Astrocyte of the spinal cord (primary cell): ENCODE measurements at places on chromosomes 16 and 17.

GRCh38 chr16:64290461-64290860 is 831.4 kb downstream of the CDH11 start:
- DNase-seq = no peak

DNA sequence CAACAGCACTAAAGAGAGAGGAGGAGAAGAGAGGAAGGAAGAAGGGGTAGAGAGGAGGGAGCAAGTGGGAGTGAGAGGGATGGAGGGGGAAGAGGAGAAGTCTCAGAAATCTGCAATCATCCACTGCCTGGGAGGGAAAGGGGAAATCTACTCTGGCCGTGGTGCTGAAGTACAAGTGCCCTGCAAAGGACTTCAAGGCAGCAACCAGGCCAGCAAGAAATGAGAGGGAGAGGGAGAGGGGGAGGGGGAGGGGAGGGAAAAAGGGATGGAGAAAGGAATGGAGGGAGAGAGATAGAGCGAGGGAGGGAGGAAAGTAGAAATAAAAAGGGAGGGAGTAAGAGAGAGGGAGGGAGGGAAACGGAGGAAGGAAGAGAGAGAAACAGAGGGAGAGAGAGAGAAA is 130.8 kb upstream of the EEF2KMT start:
- no peak for DNase-seq

- DNase-seq = no peak
Observed at GRCh38 chr16:85521552-85522307, 91.4 kb upstream of the GSE1 start.

DNA sequence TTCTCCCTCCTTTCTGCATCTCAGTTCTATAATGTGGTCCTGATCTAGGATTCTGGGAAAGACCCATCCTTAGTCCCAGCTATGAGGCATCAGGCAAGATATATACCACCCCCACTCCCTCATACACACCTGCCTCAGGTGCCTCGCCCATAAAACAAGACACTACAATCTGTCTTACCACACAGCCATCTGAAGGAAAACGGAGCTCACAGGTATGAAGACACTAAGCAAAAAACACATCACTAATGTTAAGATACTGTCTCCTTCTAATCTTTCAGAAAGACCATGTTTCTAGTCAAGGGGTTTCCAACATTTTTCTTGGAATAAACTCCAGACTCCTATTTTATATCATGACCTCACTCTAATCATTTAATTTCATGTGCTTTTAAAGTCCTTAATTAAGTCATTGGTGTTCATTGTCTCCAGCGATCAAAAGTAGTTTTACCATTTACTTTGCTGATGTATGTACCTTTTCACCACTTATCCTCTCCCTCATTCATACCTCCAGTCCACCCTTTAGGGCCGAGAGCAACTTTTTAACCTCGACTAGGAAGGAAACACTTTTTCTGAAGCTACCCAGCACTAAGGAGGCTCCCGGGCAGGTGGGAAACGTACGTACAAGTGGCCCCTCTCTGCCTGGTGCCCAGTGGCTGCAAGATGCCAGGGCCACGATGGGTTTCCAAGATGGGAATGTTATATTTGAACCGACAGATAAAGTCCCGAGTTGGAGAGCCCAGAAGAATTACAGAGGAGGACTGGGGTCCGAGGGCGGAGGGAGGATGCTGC is 979 bp downstream of the MAP3K14 start:
- DNase-seq = no peak

GRCh38 chr17:35695613-35696012 is 35.8 kb upstream of the RASL10B start:
- no peak for DNase-seq

GRCh38 chr17:54177606-54178308 is 355.0 kb downstream of the KIF2B start:
- DNase-seq = no peak
